ENCODE measurements at places on chromosomes 2 and 18.

DNA sequence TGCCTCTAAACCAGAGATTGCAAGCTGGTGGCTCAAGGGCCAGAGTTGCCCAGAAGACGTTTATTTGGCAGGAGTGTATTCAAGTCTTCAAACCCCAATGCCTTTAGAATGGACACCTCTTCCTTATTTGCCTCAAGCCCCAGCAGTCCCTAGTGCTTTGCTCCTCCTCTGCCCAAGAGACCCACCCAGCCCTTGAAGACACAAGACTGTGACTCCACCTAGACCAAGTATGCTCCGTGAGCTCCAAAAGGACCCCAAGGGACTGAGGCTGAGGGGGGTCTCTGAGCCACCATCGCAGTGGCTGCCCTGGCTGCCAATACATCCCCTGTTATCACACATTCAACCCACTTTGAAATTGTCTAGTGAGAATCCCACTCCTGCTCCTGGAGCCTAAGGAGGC, 99.3 kb downstream of the COL6A3 start:
- DNase-seq = no peak

GRCh38 chr2:229267080-229267479, 4.0 kb downstream of the PID1 start:
- DNase-seq = no peak

DNA sequence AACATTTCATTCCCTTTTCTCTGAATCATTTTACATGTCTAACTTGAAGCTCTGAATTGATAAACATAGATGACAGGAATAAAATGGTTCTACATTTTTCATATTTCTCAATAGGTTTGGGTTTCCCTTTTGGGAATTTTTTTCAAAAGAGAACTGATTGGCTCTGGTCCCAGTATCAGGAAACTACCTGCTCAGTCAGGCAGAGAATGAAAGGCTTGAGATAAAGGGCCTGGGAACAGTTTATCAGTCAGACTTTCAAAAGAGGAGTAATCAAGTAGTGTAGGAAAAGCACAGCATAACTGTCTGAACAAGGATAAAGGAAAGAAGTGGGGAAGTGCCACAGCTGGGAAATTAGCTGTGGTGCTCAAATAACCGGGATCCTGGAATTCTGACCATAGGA, 28.3 kb upstream of the CCL20 start:
- DNase-seq = no peak

- DNase-seq = no peak
Measured at GRCh38 chr2:31151501-31151900, 13.3 kb upstream of the GALNT14 start.

DNA sequence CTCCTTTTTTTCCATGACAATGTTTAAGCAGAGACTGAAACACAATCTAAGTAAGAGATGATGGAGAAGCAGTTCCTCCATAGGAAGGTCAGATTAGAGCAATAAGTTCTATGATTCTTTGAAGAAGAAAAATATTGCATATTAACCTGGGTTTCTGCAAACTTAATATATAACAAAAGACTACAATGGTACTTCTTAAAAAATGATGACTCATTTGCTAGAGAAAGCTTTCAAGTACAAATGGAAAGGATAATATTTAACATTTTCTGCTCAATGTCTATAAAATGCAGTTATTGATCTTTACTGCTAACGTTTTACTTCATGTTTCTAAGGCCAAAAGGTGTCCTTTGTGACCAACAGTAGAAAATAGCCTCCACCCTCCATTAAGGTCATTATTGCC, 158.6 kb downstream of the DOCK10 start:
- DNase-seq = no peak

DNA sequence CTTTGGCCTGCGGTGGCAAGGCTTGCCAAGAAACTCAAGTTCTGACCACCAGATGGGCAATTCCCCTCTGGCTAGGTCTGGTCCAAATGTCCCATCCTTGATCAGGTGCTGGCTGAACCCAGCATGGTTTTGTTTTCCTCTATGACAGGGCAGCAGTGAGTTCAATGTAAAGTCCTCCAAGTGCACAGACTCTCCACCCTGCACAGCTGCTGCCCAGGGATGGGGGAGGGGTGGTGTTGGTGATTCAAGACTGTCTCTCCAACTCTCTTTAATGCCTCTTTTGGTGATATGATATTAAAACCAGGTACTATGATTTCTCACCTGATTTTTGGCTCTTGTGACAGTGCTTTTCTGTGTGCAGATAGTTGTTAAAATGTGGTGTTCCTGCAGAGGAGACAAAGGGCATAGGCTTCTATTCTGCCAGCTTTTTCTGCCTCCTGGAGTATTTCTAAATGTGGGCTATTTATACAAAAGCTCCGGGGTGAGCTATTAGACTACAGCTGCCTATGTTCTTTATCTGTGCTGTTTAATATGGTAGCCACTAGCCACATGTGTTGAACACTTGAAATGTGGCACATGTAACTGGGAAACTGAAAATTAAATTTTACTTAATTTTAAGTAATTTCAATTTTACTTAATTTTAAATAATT, 64.0 kb upstream of the STK39 start:
- DNase-seq = peak; percentile 71

DNA sequence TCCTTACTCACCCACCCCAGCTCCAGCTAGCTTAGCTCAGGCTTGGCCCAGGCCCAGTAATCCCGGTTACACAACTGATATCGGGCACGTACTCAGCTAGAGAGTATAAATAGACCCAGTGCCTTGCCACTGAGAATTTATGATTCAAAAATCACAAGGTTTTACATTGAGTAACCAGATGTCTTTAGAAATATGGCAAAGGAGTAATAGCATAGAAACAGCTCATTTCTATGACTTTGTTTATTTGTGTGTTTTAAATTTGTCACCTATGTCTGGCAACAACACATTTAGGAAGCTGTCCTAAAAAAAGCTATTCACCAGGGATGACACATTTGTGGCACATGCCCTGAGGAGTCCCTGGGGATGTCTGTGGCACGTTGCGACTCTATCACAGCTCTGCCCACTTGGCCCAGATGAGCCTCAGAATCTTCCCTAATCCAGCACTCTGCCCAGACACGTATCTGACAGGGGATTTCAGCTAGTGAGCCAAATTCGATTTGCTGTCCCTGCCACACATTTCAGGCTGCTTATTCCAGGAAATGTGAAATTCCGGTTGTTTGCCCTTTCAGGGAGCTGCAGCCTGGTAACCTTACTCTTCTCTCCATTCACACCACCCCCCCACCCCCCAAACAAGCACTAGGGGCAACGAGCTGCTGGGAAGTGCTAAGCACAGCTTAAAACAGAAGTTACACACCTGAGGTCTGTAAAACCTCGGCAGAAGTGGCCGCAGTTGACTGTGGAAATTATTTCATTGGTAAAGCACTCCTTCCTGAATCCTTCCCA, 85.4 kb upstream of the ZCCHC2 start:
- no peak for DNase-seq

Data from NCI-H345 (cell line).